ENCODE measurements at places on chromosomes 6 and 20. TPM values are rescaled to one million over a fixed set of nuclear protein-coding genes. Genes with fewer than 3 reads are reported as not detected.

DNA sequence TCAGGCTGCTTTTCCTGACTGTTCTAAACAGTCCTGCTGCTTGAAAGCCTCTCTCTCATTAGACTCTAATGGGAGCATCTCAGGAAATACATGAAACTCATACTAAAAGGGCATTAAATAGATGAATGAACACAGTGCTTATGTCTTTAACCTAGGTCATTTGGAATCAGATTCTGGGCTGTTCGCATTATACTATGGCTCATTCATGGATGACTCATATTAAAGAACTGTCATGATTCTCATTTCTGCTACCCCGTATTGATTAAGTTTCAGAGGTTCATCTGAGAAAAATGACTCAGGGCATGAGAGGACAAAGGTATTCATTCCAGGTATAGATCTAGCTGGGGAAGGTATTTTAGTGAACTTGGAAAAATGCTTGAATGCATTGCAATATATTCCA lies 335.5 kb downstream of the GJA1 start:
- ATAC-seq, result peak; percentile 77

DNA sequence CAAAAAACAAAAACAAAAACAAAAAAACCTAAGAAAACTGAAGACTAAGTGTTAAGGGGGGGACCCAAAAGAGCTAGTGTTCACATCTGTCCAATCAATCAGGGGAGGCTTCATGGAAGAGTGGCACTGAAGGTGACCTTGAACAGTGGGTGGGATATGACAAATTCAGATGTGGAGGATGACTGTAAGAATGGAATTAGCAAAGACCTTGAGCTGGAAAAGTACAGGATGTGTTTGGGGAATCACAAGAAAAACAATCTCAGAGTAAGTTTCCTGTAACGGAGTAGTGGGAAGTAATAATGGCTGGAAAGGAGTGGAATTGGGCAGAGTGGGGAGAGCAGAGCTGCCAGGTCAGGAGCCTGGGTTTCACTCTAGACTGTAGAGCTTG lies 2.9 kb upstream of the IER3 start:
- no peak for ATAC-seq

DNA sequence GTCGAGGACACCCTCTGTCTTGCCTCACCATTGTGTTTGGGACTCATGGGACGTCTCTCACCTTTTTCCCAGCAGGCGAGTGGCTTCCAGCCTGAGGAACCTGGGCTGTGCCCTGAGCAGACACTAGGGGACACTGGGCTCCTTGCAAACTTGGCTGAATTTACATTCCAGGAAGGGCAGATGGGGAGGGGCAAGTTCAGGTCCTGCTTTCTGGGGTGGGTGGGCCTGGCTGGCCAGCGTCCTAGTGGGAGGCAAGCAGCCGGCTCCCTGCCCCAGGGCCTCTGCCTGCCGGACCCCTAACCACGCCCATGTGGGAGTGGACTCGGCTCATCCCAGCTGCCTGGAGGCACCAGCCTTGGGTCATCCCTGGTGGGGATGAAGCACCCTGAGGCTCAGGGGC lies 48.2 kb upstream of the MLN start:
- no peak for ATAC-seq

DNA sequence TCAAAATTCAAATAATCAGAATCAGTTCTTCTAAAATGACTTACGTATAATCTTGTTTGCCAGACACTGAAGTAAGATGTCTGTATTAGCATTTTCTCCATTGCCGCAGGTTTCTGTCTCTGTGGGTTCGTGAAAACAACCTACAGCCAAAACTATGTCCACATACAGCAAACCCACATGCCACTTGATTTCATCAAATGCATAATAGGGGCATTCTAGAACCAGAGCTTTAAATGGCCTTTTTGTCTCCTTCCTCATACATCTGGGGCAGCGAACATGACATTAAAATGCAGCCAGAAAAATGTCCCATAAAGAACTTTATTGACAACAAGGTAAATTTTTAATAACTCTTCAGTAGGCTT lies 90.2 kb upstream of the QKI start:
- ATAC-seq, result no peak

DNA sequence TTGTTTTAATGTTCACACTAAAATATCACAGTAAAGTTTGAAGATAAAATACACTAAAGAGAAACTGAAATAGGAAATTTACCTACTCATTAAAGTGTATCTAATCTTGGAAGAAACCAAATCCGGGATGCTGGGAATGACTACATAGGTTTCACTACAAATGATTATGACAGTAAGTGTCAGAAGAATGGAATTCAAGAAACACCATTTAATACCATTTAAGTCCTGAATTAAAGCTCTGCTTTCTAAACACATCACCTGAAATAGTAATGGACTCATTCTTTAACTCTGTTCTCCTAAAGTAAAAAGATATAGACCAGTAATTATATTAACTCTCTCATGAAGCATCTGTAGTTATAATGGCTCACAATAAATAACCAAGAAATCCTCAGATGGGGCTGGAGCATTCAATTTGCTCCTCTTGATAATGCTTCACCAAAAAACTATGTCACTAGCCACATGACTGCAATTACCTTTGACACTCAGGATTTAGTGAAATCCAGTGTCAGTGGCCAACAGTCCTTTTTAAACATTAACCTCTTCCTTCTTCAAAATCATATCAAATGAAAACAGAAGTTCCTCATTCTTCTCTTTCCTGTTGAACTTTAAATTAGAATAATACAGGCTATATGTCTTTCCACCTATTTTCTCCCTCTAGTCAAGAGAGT lies 41.4 kb downstream of the MAP7 start:
- ATAC-seq, result no peak

The CCN2 gene
- not detected for total RNA-seq

The PLCB4 gene
- total RNA-seq, result not detected

The STX11 gene
- 22.3 TPM for total RNA-seq

All from activated T-helper 17 cell treated with anti-CD3 and anti-CD28 coated beads, Interleukin-2, amount 50 U/mL, for 72 hours (primary cell).